Testis (tissue), 5 donors: ENCODE measurements at places on chromosomes 3 and 15. TPM values are rescaled to one million over a fixed set of nuclear protein-coding genes. Genes with fewer than 3 reads are reported as not detected.

GRCh38 chr3:164486150-164486549, 592.1 kb downstream of the SI start:
- no peak for DNase-seq

- DNase-seq: no peak
These were observed 136.9 kb downstream of the PCCB start for GRCh38 chr3:136387031-136387430.

DNA sequence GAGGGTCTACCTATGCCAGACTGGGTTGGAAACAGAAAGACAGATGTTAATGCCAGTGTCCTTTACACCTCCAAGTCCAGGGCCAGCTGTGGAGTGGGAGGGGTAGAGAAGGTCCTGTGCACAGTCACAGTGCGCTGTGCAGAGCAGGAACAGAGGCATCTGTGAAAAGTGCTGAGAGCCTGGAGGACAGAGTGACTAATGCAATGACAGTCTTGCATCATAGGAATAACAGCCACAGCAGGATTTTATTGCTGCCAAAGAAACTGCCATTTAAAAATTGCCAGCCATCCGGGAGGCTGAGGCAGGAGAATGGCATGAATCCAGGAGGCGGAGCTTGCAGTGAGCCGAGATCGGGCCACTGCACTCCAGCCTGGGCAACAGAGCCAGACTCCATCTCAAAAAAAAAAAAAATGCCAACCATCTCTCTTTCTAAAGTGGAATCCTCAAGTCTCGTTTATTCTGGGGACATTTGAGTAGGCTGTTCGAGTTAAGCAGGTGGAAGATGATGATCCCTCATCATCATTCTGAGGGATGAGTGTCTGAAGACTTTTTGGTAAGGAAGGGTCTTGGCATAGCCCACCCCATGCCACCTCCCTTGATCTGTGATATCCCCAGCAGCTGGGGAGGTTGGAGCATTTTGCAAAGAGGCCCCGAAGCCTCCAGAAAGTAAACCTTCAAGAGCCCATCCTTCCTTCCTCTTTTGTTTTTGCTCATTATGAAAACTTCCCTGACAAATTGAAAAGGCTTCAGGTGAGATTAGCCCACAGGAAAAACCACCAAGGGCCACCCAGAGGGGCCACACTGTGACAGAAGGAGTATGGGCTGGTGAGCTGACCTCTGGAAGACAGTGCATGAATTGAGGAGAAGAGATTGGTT, 7.7 kb downstream of the CCR2 start:
- no peak for DNase-seq

The IQCF5 gene
- polyA plus RNA-seq: 78.9 TPM

The CFAP100 gene
- 74.2 TPM for polyA plus RNA-seq

The IL16 gene
- polyA plus RNA-seq: 13.1 TPM
